ENCODE measurements at places on chromosomes 16 and 17.

DNA sequence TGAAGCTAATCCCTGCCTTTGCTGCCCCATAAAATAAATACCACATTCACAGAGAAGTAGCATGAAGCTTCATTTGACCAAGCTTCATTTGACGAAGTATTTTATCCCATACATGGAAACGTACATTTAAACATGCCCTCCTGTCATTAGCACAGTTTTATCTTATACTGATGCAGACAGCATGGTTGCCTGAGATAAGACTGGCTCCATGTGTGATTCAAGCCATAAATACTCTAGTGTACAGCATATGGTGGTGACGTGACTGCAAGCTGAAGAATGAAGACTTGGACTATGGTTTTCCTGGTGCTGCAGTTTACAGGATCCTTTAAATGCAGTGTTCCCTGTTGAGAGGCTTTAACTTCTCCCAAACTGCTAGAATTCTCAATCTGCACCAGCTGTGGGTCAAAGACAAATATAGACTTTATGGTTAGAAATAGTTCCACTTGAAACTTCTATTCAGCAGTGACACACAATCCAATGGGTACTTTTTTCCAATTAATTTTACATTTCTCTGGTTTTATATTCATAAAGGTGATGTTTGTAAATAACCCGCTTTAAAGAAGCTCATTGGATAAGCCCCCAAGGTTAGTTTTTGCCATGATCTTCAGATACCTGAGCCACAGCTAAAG, 64.9 kb downstream of the CYB561 start:
- H3K27me3 ChIP-seq = no peaks in the 10 kb centered on the region
- H3K36me3 ChIP-seq = no peaks in the 10 kb centered on the region
- no peak overlapping the region for H3K27ac ChIP-seq
- DNase-seq = no peak
- peaks cover 5% of the 10 kb centered on the region for H3K4me1 ChIP-seq

DNA sequence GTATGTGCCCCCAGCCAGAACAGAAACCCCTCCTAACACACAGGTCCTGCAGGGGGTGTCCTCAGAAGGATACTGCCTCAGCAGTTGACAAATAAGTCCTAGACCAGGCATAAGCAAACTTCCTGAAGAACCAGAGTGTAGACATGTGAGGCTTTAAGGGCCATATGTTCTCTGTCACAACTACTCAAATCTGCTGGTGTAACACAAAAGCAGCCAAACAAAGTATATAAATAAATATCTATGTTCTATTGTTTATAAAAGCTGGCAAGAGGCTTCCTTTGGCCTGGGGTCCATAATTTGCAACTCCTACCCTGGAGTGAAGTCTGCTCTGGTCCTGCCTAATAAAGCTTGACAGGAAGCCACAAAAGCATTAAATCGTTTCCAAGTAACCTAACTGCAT, 9.9 kb downstream of the FAM83G start:
- no peaks in the 10 kb centered on the region for H3K27me3 ChIP-seq
- H3K4me1 ChIP-seq = no peaks in the 10 kb centered on the region
- no peak for DNase-seq
- no peaks in the 10 kb centered on the region for H3K36me3 ChIP-seq
- no peak overlapping the region for H3K27ac ChIP-seq

- H3K27me3 ChIP-seq = no peaks in the 10 kb centered on the region
- H3K4me3 ChIP-seq = no peak overlapping the region
- peaks cover 8% of the 10 kb centered on the region for H3K4me1 ChIP-seq
Observed at GRCh38 chr16:53142823-53143568, 88.2 kb downstream of the CHD9 start.

- no peaks in the 10 kb centered on the region for H3K27me3 ChIP-seq
- H3K27ac ChIP-seq = no peak overlapping the region
- H3K4me1 ChIP-seq = peaks cover 19% of the 10 kb centered on the region
- H3K36me3 ChIP-seq = peaks cover 5% of the 10 kb centered on the region
Observed at GRCh38 chr16:67104061-67104460, 5.7 kb upstream of the PHAF1 start.

- H3K36me3 ChIP-seq = no peaks in the 10 kb centered on the region
- H3K27ac ChIP-seq = no peak overlapping the region
- no peaks in the 10 kb centered on the region for H3K4me1 ChIP-seq
- peak; percentile 46 for DNase-seq
Observed at GRCh38 chr16:86044241-86044671, 145.3 kb downstream of the IRF8 start.

- DNase-seq = no peak
- no peak overlapping the region for H3K27ac ChIP-seq
- peaks cover 3% of the 10 kb centered on the region for H3K27me3 ChIP-seq
- no peak overlapping the region for H3K4me3 ChIP-seq
Observed at GRCh38 chr17:19021622-19022083, 17.1 kb upstream of the FAM83G start.

DNA sequence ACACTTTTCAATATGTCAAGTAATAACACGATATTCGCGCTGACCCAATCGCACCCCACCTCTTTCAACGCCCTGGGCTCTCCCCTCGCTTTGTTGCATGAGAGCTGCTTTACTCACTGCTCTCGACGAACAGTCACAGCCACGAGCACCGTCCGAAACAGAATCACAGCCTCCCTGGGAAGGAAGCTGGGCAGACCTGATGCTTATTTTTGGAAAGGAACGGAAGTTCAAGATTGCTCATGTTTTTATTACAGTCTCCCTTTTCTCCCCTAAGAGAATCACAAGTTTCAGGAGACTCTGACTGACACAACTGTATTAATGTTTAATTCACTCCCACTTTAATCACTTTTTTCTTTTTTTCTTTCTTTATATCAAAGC, 67.8 kb downstream of the ANKRD11 start:
- peak overlapping the region; percentile 6 for H3K4me3 ChIP-seq
- H3K27ac ChIP-seq = peak overlapping the region; percentile 2
- no peaks in the 10 kb centered on the region for H3K27me3 ChIP-seq
- H3K36me3 ChIP-seq = no peaks in the 10 kb centered on the region
- DNase-seq = no peak

DNA sequence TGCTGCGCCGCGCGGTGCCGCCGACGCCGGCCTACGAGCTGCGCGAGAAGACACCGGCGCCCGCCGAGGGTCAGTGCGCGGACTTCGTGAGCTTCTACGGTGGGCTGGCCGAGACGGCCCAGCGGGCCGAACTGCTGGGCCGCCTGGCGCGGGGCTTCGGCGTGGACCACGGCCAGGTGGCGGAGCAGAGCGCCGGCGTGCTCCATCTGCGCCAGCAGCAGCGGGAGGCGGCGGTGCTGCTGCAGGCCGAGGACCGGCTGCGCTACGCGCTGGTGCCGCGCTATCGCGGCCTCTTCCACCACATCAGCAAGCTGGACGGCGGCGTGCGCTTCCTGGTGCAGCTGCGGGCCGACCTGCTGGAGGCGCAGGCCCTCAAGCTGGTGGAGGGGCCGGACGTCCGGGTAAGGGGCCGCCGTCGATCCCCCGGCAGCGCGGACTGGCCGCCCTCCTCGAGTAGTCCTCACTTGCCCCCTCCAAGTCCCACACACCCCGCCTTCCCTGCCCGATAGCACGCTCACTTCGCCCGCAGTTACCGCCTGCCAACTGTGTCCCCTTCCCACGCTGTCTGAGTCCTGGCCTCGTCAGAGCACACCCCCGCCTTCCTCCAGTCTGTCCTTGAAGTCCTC, 470 bp downstream of the MLYCD start:
- DNase-seq = peak; percentile 60
- H3K36me3 ChIP-seq = no peaks in the 10 kb centered on the region
- H3K4me1 ChIP-seq = peaks cover 57% of the 10 kb centered on the region
- no peaks in the 10 kb centered on the region for H3K27me3 ChIP-seq
- peak overlapping the region; percentile 98 for H3K27ac ChIP-seq
- peak overlapping the region; percentile 92 for H3K4me3 ChIP-seq

- no peaks in the 10 kb centered on the region for H3K4me1 ChIP-seq
- H3K36me3 ChIP-seq = peaks cover 29% of the 10 kb centered on the region
- no peaks in the 10 kb centered on the region for H3K27me3 ChIP-seq
- peak; percentile 72 for DNase-seq
- H3K27ac ChIP-seq = peak overlapping the region; percentile 22
Observed at GRCh38 chr17:38508954-38509771, 80.9 kb downstream of the ARHGAP23 start.

- no peaks in the 10 kb centered on the region for H3K4me1 ChIP-seq
- no peak overlapping the region for H3K27ac ChIP-seq
- peaks cover 11% of the 10 kb centered on the region for H3K27me3 ChIP-seq
- no peaks in the 10 kb centered on the region for H3K36me3 ChIP-seq
- no peak overlapping the region for H3K4me3 ChIP-seq
Observed at GRCh38 chr17:56577843-56578204, 15.7 kb upstream of the NOG start.

DNA sequence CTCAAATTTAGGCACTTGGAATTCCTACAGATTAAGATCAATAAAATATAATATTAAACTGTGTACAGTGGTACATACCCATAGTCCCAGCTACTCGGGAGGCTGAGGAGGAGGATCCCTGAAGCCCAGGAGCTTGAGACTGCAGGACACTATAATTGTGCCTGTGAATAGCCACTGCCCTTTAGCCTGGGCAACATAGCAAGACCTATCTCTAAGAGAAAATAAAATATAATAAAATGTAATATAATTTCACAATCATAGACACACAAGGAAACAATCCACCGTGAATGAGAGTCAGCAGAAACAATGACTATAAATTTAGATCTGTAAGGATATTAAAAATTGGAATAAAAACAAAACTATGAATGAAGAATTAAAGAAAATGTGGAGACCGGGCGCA, 10.0 kb upstream of the TNK1 start:
- H3K36me3 ChIP-seq = no peaks in the 10 kb centered on the region
- no peaks in the 10 kb centered on the region for H3K4me1 ChIP-seq
- no peak for DNase-seq
- peaks cover 5% of the 10 kb centered on the region for H3K27me3 ChIP-seq
- H3K27ac ChIP-seq = no peak overlapping the region

DNA sequence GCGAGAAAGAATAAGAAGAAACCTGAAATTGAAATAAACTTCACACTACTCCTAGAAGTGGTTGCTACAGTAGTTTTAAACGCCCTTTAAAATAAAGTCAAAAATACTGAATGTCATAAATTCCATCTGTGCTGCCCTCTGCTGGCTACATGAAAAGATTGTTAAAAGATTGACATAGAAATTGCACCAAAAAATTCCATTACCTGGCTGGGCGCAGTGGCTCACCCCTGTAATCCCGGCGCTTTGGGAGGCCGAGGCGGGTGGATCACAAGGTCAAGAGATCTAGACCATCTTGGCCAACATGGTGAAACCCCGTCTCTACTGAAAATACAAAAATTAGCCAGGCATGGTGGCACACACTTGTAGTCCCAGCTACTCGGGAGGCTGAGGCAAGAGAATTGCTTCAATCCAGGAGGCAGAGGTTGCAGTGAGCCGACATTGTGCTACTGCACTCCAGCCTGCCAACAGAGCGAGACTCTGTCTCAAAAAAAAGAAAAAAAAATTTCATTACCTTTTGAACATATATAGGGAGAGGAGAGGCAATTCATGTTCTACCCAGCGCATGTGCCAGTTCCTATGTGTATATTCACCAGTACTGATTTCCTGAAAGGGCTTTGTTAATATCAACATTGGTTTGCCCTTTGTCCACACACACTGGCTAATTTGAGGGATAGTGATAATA, 36.5 kb downstream of the CYTH1 start:
- H3K27me3 ChIP-seq = no peaks in the 10 kb centered on the region
- no peak overlapping the region for H3K27ac ChIP-seq
- DNase-seq = no peak
- H3K36me3 ChIP-seq = no peaks in the 10 kb centered on the region
- H3K4me1 ChIP-seq = peaks cover 72% of the 10 kb centered on the region

- peaks cover 24% of the 10 kb centered on the region for H3K4me1 ChIP-seq
- H3K36me3 ChIP-seq = no peaks in the 10 kb centered on the region
- H3K27ac ChIP-seq = peak overlapping the region; percentile 88
- H3K4me3 ChIP-seq = peak overlapping the region; percentile 76
- no peaks in the 10 kb centered on the region for H3K27me3 ChIP-seq
Observed at GRCh38 chr17:29761040-29761761, 138.5 kb upstream of the CORO6 start.

GRCh38 chr17:18970582-18971480, 18.9 kb downstream of the SLC5A10 start:
- H3K27ac ChIP-seq = no peak overlapping the region
- DNase-seq = no peak
- H3K4me3 ChIP-seq = no peak overlapping the region
- H3K36me3 ChIP-seq = no peaks in the 10 kb centered on the region
- H3K27me3 ChIP-seq = no peaks in the 10 kb centered on the region

DNA sequence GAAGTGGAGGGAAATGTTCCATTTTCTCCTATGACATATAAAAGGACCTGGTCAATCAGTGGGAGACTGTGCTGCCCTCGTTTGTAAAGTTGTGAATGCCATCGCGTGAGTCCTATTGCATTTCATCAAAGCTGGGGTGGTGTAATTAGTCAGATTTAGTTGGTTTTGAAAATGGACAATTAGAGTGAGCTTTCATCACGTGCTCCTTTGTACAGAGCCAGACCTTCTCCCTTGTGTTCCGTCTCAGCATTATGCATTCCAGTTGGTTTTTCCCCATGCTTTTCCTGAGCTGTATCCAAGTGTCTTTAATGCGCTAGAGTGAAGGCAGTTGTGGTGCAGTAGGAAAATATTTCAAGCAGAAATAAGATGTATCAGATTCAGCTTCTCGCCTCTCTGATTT, 10.4 kb downstream of the SEC14L1 start:
- no peaks in the 10 kb centered on the region for H3K27me3 ChIP-seq
- H3K4me1 ChIP-seq = peaks cover 59% of the 10 kb centered on the region
- no peak overlapping the region for H3K4me3 ChIP-seq
- DNase-seq = no peak
- peak overlapping the region; percentile 94 for H3K27ac ChIP-seq
- H3K36me3 ChIP-seq = peaks cover 4% of the 10 kb centered on the region

DNA sequence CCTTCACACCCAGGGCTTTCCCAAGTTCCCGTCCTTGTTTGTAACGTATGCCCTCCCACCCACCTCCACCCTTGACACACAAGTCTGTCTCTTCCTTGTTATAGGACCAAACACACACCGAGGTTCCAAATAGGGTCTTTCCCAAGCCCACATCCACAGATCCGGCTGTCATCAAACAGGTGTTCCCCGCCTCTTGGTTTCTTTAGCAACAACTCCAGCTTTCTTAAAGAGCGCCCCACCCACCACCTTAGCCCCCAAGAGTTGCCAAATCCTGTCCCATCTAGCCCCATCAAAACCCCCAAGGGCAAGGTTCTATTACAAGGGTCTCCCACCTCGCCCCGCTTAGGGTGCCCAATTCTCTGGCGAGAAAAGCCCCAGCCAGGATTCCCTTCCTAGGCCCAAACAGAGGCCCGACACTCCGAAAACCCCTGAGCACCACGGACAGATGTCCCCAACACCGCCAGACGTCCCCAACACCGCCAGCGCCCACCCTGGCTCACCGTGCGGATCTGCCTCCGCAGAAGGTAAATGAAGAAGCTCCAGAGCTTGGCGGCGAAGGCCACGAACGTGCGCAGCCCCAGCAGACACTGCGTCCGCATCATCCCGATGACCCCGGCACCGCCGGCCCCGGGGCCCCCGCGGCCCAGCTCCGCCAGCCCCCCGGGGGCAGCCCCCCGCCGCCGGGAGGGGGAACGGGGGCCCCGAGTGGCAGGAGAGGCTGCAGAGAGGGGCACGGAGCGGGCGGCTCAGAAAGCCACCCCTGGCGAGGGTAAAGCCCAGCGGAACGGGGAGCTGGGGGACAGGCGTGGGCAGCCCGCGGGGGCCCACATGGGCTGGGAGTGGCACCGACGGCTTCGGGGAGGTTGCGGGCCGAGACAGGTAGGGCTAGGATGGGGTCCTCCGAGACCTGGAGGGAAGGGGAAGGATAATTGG, 573 bp downstream of the CTDNEP1 start:
- H3K36me3 ChIP-seq = peaks cover 42% of the 10 kb centered on the region
- peak overlapping the region; percentile 86 for H3K4me3 ChIP-seq
- peak overlapping the region; percentile 99 for H3K27ac ChIP-seq

GRCh38 chr17:1870592-1870991, 40.8 kb downstream of the RPA1 start:
- H3K27ac ChIP-seq = no peak overlapping the region
- H3K27me3 ChIP-seq = no peaks in the 10 kb centered on the region
- H3K36me3 ChIP-seq = peaks cover 42% of the 10 kb centered on the region
- no peaks in the 10 kb centered on the region for H3K4me1 ChIP-seq
- DNase-seq = no peak
- H3K4me3 ChIP-seq = no peak overlapping the region

All from heart right ventricle (tissue), 16 donors.